Stimulated activated CD4-positive, alpha-beta T cell treated with anti-CD3 and anti-CD28 coated beads, Interleukin-4, amount 100 ng/mL, for 1 hour (primary cell): ENCODE measurements at places on chromosomes 2 and 18.

DNA sequence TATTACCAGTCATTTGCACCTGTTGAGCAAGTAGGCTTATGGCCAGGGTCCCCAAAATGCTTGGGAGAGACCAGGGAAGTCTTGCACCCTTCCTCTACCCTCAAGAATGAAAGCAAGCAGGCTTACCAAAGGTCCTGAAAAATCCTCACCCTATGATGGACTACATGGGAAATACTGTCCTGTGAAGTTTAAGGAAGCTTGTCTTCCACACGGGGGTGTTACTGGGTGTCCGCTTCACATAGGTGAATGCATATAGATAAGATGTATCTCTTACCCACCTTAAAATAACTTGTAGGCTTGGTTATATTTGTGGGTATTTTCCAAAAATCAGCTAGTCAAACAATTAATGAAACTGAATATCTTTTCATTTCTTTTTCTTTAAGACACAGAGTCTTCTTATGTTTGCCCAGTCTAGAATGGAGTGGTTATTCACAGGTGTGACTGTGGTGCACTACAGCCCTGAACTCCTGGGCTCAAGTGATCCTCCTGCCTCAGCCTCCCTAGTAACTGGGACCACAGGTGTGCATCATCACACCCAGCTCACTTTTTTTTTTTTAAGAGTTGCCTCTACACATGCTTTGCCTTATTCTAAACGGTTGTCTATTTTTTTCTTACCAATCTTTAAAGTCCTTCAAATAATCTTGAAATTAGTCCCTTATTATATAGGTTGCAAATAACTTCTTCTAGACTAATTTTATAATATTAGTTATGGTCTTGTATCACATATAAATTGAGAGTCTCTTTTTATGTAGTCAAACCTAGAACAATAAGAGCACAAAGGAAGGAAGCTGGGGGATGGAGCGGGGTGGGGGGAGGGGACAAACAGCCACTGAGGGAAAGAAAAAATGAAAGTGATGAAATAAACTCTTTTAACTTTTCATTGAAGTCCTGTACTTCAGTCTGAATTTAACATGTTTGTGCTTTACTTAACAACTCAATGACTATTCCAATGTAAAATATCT, 49.0 kb downstream of the CERKL start:
- DNase-seq, result peak; percentile 5

GRCh38 chr2:144942516-144943256, 422.8 kb upstream of the ZEB2 start:
- no peak for DNase-seq

GRCh38 chr2:156436497-156437085, 412 bp downstream of the GPD2 start:
- DNase-seq, result peak; percentile 10

DNA sequence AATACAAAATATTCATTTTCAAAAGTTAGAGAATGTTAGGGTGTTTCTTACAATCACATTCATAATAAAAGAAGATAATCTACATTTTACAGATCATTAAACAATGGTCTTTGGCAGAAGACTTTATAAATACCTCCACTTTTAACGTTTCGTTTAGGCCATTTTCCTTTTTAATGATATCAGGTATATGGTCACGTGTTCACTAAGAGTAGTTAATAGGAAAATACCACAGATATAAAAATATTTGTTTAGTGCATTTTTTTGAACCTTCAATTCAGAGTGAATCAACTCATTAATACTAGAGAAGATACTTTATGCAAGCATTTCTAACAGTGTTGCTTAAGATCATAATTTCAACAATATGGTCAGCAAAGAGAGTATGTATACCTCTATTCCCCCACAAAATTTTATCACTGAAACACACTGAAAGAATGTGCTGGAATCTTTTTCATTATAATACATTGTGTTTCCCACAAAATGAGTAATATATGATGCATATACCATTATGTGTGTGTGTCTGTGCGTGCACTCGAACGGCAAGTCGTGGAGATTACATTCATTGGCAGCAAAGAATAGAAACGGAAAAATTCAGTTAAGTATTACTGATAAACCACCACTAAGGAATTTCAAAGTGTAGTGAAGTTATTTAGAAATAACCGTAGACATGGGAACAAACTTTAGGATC, 319.9 kb upstream of the THUMPD2 start:
- no peak for DNase-seq

DNA sequence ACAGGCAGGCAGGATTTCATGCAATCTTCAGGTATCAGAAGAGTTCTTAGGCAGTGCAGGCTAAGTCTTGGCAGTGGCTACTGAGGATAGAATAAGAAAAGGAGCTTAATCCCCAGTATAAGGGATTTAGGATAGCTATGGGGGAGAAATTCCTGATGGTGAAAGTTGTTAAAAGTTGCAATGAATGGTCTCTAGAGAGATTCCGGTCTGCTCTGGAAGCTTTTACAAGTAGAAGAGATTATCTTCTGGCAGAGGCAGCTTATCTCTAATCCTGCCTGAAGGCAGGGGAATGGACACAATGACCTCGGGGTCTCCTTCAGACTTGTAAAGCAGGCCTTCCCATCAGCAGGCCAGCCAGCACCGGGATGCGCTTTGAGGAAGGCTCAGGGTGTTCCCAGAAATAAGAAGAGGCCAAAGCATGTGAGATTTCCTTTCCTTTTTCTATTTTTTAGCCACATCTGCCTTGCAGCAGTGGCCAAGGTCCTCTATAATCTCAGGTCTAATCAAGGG, 253.9 kb upstream of the KLHL29 start:
- DNase-seq, result no peak

DNA sequence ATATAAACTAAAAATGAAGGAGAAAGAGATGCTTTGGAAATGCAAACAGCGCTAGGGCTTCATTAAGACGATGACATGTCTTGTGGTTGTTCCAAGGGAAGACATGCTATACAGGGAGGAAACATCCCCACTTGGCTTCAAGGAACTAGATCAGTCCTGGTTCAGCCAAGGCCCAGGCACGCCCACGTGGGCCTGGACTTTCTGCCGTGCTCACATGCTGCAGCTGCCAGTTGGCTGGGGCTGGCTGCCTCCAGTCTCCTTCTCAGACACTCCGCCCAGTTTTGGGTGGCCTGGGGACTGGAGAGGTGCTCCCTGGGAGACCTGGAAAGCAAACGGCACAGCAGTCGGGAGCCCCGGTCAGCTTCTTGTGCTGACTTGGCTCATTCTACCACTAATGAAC, 109.6 kb downstream of the GLI2 start:
- DNase-seq, result no peak

- DNase-seq, result no peak
Measured at GRCh38 chr18:74278058-74278457, 13.7 kb downstream of the CYB5A start.

GRCh38 chr2:204892506-204893255, 347.4 kb downstream of the PARD3B start:
- DNase-seq, result no peak

- DNase-seq, result no peak
Measured at GRCh38 chr2:211709389-211709788, 829.2 kb downstream of the ERBB4 start.

DNA sequence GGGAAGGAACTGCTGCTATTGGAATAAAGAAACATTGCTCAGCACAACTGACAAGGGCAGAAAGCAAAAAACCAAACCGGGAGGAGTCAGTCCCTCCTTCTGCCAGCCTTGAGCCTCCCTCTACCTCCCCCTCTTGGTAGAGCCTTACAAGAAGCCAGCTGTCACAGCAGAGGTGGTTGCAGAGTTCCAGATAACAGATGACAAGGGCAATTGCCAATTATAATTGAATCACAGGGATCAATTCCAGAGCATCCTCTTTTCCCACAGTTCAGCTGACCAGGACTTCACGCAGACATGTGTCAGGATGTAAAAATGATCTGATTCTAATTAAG, 548.2 kb upstream of the LRRTM1 start:
- DNase-seq, result no peak

- DNase-seq, result no peak
Measured at GRCh38 chr2:97861177-97861576, 134.6 kb downstream of the TMEM131 start.

DNA sequence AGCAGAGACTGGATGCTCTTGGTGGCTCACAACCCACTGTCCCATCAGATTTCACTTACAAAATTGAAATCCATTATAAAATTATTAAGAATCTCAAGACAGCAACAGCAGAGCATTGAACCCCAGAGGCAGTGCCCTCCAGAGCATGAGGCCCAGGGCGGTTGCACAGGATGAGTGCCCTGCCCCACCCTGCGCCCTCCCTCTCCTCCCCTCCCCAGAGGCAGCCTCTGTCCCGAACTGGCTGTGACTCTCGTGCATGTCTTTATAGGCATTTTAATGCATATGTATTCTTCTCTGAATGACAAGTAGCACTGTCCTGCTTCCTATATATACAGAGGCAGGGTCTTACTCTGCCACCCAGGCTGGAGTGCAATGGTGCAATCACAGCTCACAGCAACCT, 10.4 kb downstream of the MFSD2B start:
- DNase-seq, result no peak

DNA sequence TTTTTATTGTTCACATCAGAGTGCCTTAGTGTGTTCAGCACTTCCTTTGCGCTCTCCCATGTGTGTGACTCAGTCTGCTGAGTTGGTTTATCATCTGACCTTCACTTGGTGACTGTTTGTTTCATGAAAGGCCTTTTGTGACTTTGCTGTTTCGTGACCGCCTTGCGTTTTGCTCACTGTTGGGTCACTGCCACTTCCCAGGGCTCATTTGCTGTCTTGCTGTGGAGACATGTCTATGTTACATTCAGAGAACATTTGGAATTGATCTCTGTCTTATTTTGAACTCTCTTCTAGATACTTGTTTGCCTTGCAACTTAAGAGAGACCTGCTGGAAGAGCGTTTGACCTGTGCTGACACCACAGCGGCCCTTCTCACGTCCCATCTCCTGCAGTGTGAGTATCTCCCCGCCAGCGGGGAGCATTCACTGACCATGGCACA, 54.7 kb downstream of the FARP2 start:
- DNase-seq, result no peak

GRCh38 chr2:25340181-25340921, 1.4 kb downstream of the DNMT3A start:
- DNase-seq, result peak; percentile 30

DNA sequence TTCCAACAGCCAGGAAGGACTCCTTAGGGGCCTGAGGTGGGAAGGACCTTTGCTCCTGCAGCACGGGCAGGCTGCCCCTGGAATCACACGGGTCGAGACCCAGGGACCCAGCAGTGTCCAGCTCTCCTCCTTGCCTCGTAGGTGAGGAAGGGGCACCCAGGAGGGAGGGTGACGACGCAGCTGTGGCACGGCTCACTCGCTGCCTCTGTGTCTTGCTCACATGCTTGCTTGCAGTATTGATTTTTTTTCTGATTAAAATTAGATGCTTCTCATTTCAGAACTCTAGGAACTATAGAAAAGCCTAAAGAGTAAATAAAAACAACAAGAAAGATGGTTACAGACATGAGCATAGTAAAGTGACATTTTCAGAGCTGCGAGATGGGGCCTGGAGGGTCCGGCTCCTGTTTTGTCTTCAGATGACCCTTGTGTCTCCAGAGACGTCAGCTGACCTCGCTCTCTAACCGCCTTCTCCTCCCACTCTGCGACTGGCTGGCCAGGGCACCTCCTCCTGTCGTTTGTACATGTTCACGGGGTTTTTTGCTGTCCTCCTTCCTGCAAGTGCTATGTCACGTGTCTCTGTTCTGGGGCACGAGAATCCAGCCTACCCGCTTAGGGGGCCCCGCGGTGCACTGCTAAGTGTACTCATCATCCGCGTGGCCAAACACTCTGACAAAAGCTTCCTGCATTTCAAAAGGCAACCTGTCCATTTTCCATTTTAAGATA, 65.7 kb upstream of the ZNF236 start:
- no peak for DNase-seq

GRCh38 chr2:74878551-74878950, 44.6 kb downstream of the HK2 start:
- DNase-seq, result no peak

- DNase-seq, result no peak
Measured at GRCh38 chr2:65378290-65378689, 54.1 kb downstream of the SPRED2 start.

- no peak for DNase-seq
Measured at GRCh38 chr2:57864926-57865325, 181.7 kb upstream of the VRK2 start.

DNA sequence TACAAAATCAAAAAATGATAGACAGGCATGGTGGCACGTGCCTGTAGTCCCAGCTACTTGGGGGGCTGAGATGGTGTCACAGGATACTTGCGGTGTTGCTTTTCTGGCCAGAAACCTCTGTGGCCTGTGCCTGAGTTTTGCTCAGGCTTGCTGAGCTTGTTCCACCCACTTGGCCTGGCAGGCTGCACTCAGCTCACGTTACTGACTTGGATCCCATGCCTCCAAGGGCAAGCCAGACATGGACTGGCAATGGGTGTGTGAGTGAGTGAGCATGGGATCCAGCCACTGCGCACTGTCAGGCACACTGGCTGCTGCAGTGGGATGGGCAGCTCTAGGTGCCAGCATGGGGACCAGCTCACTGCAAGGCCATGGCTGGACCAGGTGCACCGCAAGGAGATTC, 67.9 kb downstream of the NCAPH start:
- no peak for DNase-seq

GRCh38 chr2:113679457-113679856, 52.4 kb downstream of the RABL2A start:
- DNase-seq, result no peak

DNA sequence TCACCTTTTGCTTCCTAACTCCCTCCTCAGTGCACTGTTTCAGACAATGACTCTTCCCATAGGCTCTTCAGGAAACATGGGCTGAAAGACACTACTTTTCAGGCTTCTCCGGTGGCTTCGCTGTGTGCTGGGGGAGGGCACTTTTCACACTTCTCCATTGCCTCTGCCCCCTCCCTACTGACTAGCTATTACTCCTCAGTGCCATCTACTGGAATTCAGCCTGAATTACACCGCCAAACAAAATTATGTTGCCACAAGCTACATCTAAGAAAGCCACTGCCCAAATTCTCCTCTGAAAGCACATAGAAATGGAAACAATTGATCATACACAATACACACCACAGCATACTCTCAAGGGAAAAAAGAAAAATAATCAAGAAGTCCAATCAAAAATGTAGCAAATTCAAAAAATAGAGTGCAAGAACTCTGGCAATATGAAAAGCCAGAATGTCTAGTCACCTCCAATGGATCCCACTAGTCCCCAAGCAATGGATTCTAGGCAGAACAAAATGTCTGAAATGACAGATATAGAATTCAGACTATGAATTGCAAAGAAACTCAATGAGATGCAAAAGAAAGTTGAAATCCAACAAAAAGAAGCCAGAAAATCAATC, 1139.4 kb upstream of the GYPC start:
- DNase-seq, result no peak

- DNase-seq, result no peak
Measured at GRCh38 chr2:162254236-162254871, 11.1 kb upstream of the FAP start.

- DNase-seq, result no peak
Measured at GRCh38 chr2:121710470-121711170, 26.1 kb downstream of the NIFK start.

- no peak for DNase-seq
Measured at GRCh38 chr2:165874445-165875039, 79.0 kb downstream of the TTC21B start.

GRCh38 chr2:36002941-36003340, 352.6 kb upstream of the CRIM1 start:
- DNase-seq, result no peak

- DNase-seq, result no peak
Measured at GRCh38 chr2:172101821-172102390, 794 bp downstream of the DLX2 start.

- no peak for DNase-seq
Measured at GRCh38 chr2:109454765-109455394, 158.9 kb downstream of the SEPTIN10 start.
